GM12892 (cell line): ENCODE measurements at places on chromosomes 1 and 21.
A peak's percentile ranks its signal among the peaks of the same experiment; 100 is the strongest.

DNA sequence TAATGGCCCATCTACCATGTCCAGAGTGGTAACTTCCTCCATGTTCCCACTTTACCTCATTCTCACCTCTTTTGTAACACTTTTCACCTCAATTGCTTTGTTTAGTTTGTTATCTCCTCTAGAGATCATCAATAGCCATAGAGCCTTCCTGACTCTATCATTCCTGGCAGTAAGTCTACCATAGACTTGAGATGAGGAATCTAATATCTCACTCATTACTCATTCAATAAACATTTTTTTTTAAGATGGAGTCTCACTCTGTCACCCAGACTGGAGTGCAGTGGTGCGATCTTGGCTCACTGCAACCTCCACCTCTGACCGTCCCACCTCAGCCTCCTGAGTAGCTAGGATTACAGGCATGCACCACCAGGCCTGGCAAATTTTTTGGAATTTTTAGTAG, 7.1 kb downstream of the NMNAT2 start:
- DNase-seq = no peak

- no peak for DNase-seq
Measured at GRCh38 chr1:206457408-206458120, 12.7 kb upstream of the IKBKE start.

- no peak for DNase-seq
Measured at GRCh38 chr1:116001739-116002487, 25.6 kb downstream of the SLC22A15 start.

DNA sequence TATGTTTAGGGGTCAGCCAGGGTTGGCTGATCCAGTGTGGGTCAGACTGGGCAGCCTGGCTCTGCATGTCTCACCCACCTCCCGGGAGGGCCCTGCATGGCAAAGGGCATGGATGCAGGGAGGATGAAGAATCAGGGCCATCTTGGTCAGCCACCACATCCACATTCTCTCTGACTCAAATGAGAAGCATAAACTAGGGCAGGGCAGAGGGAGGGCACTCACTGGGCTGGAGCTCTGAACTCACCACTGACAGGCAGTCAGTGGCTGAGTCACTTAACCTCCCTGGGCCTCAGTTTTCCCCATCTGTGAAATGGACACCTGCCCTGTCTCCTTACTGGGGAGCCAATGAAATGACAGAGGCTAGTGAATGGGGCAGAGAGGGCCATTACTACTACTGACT, 4.3 kb upstream of the CELA2A start:
- no peak for DNase-seq

DNA sequence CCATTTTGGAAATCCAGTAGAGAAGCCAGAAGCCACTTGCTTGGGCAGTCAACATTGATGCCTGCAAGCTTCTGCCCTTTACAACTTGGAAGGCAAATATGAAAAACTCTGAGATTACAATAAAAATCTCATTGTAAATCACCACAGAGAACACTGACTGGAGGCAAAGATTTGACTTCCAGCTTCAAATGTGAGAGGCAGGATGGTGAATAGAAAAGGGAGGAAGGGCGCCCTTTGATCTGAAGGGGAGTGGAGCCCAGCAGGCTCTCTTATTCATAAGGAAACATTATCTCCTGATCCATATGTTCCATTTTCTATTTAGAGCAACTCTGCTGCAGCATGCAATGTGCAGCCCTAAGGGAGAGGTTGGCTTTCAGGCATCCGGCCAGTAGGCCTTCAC, 348.3 kb downstream of the AJAP1 start:
- no peak for DNase-seq

- no peak for DNase-seq
Measured at GRCh38 chr1:182157187-182157586, 95.7 kb upstream of the ZNF648 start.

GRCh38 chr1:39960431-39960958, 5.5 kb downstream of the MFSD2A start:
- peak; percentile 55 for DNase-seq

DNA sequence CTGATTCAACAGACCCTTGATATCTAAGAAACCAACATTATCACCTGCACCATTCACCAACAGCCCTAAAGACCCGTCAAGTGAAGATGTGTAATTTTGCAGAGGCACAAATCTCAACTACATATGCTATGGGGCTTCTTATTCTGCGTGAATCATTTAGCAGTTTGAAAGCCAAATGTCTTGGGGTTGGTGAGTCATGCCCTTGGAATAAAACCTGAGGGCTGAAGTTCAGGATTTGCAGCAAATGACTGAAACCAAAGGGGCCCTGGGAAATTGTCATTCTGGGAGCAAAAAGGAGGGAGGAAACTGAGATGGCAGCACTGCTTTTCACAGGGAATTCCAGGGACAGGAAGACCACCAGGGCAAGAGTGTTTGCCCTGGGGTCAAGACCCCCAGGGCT, 79.2 kb upstream of the TNR start:
- no peak for DNase-seq

DNA sequence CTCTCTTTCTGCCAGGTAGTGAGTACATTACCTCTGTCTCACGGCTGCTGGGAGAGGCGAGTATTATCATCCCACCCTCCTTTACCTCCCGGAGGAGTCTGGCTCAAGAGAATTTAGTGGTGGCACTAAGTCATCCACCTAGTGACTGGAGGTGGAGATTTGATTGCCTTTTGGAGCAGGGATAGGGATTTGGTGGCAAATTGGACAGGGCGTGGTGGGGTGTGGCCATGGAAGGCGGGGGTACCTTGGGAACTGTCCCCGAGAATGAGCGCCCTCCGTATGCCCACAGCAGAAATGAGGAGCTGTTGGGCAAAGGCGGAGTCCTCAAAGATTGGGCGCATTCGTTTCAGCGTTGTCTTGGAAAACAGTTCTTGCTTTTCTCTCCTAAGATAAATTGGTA, 32.1 kb upstream of the HMGN1 start:
- DNase-seq = no peak

GRCh38 chr1:228081144-228081543, 1.4 kb upstream of the ARF1 start:
- no peak for DNase-seq

DNA sequence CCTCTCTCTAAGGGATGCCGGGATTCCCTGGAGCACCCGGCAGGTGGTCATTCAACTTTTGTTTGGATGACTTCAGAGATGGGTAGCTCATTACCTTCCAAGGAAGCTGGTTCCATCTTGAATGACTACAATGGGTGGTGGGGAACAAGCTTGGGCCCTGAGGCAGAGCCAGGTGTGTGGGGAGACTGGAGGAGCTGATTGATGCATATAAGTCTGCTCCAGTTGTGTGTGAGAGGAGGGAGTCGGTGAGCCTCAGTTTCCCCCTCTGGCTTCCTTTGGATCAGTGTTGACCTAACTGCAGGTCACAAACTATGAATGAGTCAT, 133.8 kb upstream of the ZBTB40 start:
- DNase-seq = no peak

- no peak for DNase-seq
Measured at GRCh38 chr1:27314169-27314568, 7.8 kb upstream of the TMEM222 start.

DNA sequence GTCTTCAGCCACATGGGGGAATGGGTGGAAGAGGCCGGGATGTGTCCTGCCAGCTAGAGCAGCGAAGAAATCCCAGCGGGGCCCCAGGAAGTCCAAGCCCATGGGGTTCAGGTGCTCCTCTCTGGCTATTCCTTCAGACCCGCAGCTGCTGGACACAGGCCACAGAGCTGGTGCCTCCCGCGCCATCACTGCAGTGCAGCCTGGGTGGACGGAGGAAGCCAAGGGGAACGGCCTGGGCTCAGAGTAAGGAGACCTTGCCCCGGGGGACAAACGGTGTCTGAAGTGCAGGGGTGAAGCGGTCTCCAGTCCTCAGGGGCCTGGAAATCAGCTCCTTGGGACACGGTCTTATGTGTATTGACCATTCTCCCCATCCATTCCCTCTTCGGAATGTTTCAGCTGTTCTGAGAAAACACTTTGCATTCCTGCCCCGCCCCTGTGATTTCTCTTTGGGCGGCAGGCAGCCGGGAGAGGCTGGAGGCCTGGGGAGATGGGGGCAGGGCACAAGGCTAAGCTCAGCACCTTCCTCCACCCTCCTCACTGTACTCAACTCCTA, 18.4 kb downstream of the MTHFR start:
- no peak for DNase-seq

GRCh38 chr1:225378880-225379279, 49.0 kb downstream of the LBR start:
- no peak for DNase-seq

- no peak for DNase-seq
Measured at GRCh38 chr1:243487649-243488227, 231.9 kb downstream of the SDCCAG8 start.

DNA sequence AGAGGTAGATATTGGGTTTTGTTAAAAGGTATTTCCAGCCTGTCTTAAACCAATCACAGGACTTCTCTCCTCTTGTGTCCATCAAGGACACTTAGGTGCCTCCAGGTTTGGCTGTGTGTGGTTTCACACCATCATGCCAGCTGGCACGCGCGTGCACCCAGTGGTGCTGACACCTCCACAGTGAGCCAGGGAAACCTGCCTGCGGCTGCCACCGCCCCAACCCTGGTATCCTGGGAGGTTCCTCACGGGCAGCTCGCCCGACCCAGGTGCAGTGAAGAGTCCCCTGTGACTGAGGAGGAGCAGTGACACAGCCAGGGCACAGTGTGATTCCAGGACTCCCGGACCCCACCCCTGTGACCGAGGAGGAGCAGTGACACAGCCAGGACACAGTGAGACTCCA, 13.2 kb upstream of the COL6A2 start:
- no peak for DNase-seq

GRCh38 chr1:183604038-183604808, 14.0 kb upstream of the NCF2 start:
- no peak for DNase-seq

- no peak for DNase-seq
Measured at GRCh38 chr1:44284184-44284583, 70.9 kb downstream of the ERI3 start.

- DNase-seq = no peak
Measured at GRCh38 chr21:31837618-31838390, 35.0 kb upstream of the HUNK start.

- DNase-seq = no peak
Measured at GRCh38 chr1:163983097-163983496, 575.9 kb upstream of the PBX1 start.

DNA sequence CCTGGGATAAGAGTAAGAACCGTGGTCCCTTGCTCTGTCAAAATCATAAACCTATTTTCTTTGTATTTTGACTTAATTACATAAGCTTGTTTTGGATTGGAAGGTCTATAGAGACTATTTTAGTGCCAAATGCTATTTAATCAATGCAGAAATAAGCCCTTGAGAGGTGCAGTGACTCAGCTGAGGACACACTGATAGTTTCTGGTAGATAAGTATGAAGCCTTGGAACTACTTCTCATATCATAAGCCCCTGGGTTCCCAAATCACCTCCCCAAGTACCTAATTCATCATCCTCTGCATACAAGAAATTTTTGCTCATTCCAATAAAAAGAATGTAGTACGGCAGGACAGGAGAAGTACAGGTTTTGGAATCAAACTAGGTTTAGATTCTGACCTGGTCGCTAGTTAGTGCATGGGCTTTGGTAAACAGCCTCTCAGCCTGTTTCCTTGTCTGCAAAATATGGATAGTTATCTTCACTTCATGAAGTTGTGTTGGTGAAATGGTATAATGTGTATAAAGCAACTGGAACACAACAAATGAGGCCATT, 3.3 kb upstream of the CD55 start:
- no peak for DNase-seq

DNA sequence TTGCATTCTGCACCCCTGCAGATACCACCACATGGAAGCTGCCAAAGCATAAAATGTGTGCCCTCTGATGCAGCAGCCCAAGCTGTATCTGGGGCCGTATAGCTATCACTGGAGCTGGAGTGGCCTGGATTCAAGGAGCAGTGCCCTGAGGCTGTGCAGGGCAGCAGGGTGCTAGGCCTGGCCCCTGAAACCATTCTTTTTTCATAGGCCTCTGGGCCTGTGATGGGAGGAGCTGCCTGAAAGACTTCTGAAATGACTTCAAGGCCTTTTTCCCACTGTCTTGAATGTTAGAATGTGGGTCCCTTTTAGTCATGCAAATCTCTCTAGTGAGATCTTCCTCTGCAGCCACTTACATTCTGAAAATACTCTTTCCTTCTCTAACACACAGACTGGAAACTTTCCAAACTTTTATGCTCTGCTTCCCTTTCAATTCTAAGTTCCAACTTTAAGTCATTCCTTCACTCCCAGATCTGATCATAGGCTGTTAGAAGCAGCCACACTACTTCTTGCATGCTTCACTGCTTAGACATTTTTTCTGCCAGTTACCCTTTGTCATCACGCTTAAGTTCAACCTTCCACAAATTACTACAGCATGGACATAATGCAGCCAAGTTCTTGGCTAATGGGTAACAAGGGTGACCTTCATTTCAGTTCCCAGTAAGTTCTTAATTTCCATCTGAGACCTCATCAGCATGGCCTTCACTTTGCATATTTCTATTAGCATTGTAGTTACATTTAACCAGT, 42.4 kb downstream of the DRAM2 start:
- no peak for DNase-seq

- no peak for DNase-seq
Measured at GRCh38 chr1:43438576-43438952, 15.2 kb downstream of the HYI start.

DNA sequence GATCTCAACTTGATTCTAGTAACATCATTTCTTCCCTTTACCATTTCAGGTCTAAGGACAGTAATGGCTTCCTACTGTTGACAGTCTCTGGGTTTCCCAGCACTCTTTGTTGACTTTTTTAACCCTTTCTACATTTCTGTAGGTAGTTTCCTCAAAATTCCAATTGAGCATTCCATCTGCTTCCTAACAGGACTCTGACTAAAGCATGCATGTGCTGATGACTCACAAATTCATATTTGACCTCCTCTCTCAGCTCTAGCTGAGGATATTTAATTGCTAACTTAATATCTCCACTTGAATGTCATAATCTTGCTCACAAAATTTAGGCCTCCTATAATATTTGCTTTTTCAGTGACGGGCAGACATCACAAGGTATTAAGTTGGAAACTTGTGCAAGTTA, 93.3 kb upstream of the ZNHIT6 start:
- no peak for DNase-seq

DNA sequence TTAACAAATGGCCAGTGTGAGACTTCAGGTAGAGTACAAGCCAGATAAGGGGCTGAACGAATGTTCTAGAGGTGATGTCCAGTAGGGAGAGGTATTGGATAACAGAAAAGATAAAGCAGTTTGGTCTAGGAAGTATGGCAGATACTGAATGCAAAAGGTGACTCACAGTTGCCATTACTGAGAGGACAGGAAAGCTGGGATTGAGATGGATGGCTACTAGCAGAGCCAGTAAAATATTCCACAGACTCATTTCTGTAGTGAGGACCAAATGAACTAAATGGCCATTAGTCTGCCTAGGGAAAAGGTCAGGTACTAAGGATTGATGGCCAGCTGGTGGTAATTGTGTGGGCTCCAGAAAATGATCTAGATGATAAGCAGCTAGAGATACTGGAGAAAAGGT, 11.5 kb downstream of the MACO1 start:
- no peak for DNase-seq

DNA sequence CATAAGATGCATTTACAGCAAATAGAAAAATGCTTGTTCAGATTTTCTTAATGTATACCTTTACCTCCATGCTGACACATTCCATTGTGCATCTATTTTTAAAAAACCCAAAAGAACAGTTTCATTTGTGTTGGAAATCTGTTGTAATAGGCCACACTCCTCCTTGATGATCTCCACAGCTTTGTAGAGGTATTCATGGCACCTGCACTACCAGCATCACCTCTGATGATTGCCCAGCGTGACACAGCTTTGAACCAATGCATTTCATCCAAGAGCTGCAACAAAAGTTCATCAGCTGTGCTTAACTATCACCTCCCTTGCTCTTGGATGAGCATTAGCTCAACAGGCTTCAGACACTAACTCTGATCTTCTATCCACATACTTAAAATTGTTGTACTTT, 8.2 kb downstream of the DYNLT5 start:
- no peak for DNase-seq

GRCh38 chr21:39610703-39611102, 2.0 kb upstream of the B3GALT5 start:
- no peak for DNase-seq
